ENCODE measurements at places on chromosomes 1 and 21.

DNA sequence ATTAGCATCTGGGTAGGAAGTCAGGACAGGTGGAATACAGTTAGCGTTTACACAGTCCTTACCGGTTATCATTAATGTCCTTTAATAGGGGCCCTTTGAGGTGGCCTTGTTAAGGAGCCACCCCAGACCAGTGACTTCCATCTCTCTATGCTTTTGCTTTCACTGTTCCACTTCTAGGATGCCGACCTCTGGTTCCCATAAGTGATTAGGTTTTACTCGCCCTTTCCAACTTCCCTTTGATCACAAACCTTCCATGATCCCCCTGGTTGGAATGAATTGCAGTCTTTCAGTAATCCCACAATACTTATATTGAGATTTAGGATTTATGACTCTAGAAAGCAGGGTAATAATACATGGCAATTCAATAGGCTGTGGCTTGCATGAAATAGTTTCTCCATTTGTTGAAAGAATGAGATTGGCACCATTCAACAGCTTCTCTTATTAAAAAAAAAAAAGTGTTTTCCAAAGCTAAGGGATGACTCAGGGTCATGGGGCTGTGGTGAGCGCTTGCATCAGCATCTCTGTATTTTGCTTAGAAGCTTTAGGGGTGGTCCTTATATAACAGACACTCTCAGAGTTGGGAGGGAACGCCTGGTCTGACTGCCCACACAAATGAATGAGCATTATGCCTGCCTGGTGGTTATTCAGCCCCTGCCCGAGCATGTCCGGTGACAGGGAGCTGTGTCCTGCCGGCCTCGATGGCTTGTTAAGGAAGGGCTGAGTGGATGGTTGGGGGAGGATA lies 110.5 kb downstream of the CNIH3 start:
- DNase-seq: no peak

DNA sequence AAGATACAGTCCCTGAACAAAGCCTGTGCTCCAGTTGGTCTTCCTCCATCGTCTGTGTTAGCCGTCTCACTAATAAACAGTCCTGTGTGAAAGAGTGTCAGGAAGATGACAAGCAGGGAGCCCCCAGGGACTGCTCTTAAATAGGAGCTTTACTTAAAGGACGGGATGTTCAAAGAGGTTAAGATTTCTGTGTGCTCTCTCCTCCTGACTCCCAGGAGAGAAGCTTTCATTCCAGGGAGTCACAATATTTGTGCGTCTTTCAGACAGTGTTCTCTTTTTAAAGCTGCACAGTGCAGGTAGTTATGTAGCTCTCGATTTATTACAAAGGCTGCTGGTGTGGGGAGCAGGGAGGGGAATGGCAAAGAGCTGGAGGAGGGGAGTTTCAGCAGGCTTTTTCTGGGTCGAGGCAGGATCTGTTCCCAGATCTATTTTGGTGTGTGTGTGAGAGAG lies 43.5 kb downstream of the STYXL2 start:
- no peak for DNase-seq

DNA sequence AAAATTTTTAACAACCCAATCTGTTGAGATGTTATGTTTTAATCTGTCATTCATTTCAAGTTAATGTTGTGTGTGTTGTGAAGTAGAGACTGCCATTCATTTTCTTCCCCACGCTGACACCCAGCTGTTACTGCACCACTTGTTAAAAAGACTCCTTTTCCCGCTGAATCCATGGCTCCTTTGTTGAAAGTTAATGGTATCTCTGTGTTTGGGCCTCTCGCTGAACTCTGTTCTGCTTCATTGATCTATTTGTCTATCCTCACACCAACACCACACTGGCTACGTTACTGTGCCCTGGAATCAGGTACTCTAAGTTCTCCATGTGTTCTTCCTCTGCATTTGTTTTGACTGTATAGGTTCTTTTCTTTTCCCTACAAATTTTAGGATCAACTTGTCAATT lies 58.2 kb downstream of the PDE9A start:
- no peak for DNase-seq

GRCh38 chr1:29332204-29332603 lies 95.9 kb downstream of the PTPRU start:
- no peak for DNase-seq

- DNase-seq: no peak
Measured at GRCh38 chr1:223622132-223622842, 43.2 kb downstream of the CAPN8 start.

DNA sequence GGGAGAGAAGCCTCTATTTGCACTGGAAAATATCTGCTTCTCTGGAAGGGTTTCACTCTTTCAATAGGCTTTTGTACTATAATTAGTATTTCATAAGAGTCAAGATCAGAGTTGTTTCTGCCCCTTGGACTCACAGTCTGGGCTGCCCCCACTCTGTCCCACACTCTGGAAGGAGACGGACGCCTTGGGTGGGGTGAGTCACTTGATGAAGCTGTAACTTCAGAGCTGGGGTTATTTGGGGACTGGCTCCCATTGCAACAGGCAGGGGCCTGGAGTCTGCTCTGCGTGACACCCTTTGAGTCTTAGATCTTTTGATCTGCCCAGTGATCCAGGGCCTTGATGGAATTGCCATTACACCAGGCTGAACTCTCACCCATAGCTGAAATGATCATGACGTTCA lies 4.0 kb upstream of the KCNA10 start:
- no peak for DNase-seq
